Activated naive CD4-positive, alpha-beta T cell treated with anti-CD3 and anti-CD28 coated beads, Interleukin-2, amount 50 U/mL, for 72 hours (primary cell): ENCODE measurements at places on chromosomes 12 and 14. TPM values are rescaled to one million over a fixed set of nuclear protein-coding genes. Genes with fewer than 3 reads are reported as not detected.
A peak's percentile ranks its signal among the peaks of the same experiment; 100 is the strongest.

Gene CCDC198
- total RNA-seq: not detected

Gene TSHR
- not detected for total RNA-seq

Gene ZDHHC22
- not detected for total RNA-seq

Gene PMCH
- 0.35 TPM for total RNA-seq

Gene SLC25A47
- total RNA-seq: 0.23 TPM

Gene NEDD1
- total RNA-seq: 65.6 TPM

GRCh38 chr12:65675141-65675621 is 149.1 kb upstream of the HMGA2 start:
- no peak for DNase-seq

DNA sequence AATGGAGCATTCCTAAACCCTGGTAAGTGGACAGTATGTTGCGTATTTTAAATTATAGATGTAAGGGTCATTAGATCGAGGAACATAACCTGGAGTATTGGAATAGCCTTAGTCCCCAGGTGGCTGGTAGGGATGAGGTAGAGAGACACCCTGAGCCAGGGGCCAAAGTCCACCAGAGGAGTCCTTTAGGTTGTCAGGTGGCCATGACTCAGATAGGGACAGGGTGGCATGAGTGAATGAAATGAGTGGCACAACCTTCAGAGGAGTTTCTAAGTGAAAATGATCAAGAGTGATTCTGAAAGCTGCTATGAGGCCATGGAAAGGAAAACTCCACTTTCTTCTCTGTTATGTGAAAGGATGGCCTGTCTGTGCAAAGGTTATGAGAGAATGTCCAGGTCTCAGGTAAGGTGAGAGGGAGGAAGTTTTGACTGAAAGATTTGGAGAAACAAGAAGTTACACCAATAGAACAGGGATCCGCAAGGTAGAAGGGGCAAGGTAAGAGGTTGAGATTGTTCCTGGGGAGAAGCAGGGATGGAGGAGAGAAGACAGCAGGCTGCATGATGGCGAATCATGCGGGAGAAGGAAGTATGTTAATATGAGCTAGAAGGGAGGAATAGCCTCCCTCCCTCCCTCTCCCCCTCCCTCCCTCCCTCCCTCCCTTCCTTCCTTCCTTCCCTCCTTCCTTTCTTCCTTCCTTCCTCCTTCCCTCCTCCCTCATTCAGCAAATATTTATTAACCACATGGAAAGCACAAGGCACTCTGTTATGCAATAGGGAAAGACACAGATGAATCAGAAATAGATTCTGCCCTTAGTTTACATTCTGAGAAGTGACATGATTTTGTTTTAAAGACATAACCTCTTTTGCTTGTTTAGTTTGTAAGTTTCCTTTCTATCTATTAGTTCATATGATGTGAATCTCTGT is 14.0 kb upstream of the RIPK3 start:
- no peak for DNase-seq

- DNase-seq: no peak
Measured at GRCh38 chr12:50979369-50980052, 27.2 kb downstream of the HIGD1C start.

- DNase-seq: no peak
Measured at GRCh38 chr12:120938496-120938895, 34.3 kb upstream of the SPPL3 start.

DNA sequence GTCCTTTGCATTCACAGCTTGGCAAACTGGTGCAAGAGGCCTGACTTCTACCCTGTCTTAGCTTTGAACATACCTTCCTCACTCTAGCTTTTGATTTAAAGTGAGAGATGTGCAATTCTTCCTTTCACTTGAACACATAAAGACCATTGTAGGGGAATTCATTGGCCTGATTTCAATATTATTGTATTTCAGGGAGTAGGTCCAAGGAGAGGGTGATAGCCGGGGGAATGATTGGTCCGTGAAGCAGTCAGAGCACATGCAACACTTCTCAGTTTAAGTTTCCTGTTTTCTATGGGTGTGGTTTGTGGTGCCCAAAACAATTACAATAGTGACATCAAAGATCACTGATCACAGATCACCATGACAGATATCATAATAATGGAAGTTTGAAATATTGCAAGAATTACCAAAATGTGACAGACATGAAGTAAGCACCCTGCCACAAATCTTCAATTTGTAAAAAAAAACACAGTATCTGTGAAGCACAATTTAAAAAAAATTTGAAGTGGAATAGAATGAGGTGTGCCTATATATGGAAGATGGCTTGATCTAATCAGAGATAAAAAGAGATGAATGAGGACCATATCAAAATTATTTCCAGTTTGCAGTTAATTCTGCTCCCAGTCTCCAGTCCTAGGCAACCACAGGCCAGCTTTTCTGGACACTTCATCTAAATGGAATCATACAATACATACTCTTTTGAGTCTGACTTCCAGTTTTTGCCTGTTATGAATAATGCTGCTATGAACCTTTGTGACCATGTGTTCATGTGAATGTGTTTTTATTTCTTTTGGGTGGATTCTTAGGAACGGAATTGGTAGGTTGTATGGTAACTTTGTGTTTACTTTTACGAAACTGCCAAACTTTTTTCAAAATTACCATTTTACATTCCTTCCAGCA is 23.2 kb downstream of the BORCS5 start:
- no peak for DNase-seq

DNA sequence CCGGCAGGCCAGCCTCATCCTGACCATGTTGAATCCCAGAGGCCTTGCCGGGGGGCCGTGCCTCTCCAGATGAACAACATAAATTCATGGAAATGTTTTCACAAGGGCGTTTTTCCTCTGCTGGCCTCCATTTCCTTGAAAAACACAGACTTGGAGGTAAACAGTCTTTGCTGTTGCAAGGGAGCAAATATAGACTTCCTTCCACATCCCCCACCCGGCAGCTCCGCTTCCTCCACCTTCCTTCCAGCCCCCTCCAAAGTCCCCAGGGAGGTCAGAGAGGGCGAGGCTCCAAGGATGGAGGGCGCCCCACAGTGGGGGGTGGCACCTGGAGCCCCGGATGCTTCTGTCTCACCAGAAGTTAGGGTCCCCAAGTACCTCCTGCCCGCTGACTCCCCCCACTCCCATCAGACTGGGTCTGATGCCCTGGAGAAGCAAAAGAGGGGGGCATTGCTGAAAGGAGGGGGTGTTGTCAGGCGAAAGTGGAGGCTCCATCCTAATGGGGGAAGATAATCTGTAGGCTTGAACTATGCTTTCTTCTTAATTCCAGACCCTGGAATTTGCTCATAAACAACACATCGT is 31.1 kb downstream of the CALM1 start:
- DNase-seq: no peak

GRCh38 chr14:95496690-95497259 is 19.7 kb downstream of the SYNE3 start:
- no peak for DNase-seq

DNA sequence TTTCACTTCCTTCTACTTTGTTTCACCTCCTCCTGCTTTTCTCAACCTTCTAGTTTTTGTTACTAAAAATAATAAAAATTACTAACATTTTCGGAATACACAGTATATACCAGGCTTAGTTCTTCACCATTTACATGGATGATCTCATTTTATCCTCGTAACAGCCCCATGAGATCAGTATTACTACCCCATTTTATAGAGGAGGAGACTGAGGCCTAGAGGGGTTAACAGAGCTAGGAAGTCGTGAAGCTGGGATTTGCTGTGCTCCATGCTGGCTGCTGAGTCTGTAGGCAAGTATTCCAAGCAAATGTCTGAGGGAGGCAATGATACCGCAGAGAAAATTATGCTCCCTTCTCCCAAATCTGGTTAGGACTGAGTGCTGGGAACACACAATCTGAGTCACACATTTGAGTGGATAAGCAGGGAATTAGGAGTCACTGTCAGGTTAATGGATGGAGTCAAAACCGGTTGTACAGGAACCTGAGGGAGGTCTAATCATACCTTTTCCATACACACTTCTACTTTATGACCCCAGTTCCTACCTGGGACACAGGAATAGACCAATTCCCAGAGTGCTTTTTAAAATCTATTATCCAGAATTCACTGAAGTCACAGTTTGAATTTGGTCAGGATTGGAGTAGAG is 51.1 kb downstream of the ZFYVE26 start:
- no peak for DNase-seq

- peak; percentile 58 for DNase-seq
Measured at GRCh38 chr12:68641138-68641537, 30.4 kb downstream of the RAP1B start.

- DNase-seq: no peak
Measured at GRCh38 chr12:119208626-119209061, 29.9 kb downstream of the HSPB8 start.

DNA sequence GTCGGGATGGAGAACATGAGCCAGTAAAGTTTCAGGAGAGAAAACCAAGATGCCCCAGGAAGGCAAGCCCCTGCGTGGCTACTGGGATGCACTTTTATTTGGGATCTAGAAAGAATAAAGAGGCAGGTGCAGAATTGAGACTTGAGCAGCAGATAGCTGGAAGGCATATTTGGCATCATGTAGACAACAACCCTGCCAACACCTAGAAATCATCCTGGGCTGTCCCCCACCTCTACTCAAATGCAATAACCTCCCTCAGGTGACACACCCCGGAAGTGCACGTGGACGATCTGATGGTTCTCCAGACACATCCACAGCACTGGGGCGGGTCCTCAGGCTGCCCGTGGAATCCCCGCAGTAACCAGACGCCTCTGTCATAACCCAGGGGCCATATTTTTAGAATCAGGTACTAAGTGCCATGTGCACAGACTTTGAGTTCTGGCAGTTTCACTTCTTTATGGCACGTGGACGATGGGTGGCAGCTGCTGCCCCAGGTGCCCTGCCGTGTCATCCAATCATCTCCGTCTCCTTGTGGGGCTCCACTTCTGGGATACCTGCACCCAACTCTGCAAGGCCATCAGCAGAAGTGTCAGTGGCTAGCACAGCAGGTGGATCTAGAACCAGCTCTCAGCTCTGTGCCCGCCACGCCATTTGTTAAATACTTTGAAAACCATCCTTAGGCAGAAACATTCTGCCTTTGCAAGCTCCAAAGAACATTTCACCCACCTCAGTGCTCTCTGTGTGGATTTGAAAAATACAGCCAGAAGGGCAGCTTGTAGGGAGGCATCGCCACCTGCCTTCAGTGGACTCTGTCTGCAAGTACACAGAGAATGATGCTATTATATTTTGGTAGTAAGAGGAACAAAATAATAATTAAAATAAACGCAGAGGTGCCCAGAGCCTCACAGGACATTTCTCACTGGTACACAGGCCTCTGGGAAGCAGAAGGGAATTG is 771.7 kb upstream of the TMEM132C start:
- DNase-seq: no peak

- DNase-seq: peak; percentile 67
Measured at GRCh38 chr14:95774265-95775160, 60.6 kb upstream of the TCL1A start.

DNA sequence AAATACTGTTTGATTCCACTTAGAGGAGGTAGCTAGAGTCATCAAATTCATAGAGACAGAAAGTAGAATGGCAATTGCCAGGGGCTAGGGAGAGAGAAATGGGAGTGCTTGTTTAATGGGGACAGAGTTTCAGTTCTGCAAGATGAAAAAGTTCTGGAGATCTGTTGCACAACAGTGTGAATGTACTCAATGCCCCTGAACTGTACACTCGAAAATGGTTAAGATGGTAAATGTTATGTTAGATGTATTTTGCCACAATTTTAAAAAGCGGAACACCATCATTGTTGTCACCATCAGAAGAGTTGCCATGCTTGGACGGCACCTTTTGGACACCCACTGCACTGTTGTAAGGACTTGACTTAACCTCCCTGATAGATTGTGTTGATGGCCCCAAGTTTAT is 106.9 kb downstream of the SCARB1 start:
- no peak for DNase-seq

DNA sequence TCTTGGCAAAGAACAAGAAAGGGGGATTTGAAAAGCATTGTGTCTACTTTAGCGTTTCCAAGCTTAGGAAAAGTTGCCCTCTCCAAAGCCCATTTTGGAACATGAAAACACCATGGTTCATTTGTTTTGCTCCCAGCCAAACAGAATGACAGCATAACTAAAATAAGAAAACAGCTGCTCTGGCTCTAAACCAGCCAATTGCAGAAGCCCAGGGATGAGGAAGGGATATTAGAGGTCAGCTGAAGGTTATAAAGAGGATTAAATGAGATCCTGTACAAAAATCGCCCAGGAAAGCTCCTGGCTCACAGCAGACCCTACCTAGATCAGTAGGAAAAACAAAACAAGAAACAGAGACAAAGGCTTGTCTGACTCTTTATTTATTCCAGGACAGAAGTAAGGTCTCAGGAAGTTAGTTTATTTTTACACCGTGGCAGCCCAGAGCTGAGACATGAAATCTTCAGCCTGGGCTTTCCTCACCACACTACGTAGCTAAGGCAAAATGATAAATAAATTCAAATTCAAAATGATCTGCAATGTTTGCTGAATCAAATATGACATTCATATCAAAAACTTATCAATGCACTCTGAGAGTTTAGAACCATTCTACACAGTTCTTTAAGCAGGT is 25.9 kb downstream of the SPX start:
- no peak for DNase-seq

DNA sequence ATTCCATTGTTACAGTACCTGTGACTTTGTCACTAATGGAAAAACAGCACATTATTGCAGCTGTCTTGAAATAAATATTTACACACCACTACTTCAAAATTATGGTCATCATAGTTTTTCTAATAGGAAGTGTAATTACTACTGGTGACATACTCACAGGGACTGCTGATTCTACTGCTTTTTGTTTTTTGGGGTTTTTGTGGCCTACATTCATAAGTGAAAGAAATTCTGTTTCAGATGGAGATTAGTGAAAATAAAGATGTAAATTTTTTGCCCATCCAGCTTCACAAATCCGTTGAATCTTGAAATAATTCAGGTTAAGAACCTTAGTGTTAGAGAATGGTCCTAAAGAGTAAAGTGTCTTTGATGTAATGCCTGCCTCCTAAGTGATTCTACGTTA is 17.5 kb downstream of the KNTC1 start:
- DNase-seq: no peak

DNA sequence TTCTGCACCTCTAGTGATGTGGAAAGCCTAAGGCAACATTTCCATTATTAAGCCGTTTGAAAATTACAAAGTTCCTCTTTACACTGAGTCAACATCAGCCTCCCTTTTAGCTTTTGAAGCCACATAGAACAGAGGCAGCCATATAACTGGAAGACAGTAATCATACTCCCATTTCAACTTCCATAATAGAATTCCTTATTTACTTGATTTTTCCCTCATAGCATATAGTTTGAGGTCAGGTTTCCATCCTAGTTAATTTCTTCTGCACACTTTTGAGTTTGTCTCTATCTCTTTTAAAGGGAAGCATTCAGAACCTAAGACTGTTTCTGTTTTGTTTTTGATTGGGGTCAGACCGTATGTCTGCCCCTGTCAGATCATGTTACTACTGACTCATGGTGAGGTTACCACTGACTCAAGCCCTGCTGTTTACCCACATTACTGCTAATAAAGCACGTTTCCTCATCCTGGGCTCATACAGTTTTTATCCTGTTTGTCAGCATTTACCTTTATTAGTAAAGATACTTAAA is 161.0 kb downstream of the SLC38A4 start:
- no peak for DNase-seq

- no peak for DNase-seq
Measured at GRCh38 chr12:24054416-24054815, 104.9 kb upstream of the SOX5 start.
